GM23338 (cell line): ENCODE measurements at places on chromosomes 3 and 15. TPM values are rescaled to one million over a fixed set of nuclear protein-coding genes. Genes with fewer than 3 reads are reported as not detected.
A peak's percentile ranks its signal among the peaks of the same experiment; 100 is the strongest.

DNA sequence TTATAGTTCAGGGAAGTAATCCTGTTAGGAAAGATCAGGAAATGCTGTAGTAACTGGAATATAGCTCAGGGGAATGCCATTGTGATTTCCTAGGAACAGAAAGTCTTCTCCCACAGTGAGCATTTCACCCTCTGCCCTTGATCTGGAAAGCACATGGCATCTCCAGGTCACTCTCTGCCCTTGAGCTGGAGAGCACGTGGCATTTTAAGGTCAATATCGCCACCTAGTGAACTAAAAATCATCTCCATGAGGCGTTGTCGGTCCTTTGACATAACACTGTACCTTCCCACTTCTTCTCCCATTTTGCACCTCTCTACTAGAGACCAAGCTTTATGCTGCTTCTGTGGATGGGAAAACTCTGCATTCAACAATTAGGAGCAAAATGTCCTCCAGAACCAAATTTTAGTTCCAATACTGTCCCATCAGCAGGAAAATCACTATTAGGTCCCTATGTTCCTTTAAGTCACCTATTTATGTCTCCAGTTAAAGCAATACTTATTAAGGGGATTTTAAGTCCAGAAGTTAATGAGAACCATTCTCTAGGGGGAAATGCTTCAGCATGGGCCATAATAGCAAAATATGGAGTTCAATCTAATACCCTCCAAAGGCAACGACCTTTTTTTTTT is 54.7 kb upstream of the GK5 start:
- DNase-seq: peak; percentile 86
- no peaks in the 10 kb centered on the region for H3K36me3 ChIP-seq

GRCh38 chr15:67863442-67863987 is 23.7 kb upstream of the RNU6-1 start:
- peak; percentile 90 for DNase-seq
- H3K36me3 ChIP-seq: no peaks in the 10 kb centered on the region
- H3K27me3 ChIP-seq: peaks cover 2% of the 10 kb centered on the region; the same call in 1 of the 2 replicates
- no peak overlapping the region for H3K27ac ChIP-seq
- H3K4me3 ChIP-seq: peak overlapping the region; percentile 59

DNA sequence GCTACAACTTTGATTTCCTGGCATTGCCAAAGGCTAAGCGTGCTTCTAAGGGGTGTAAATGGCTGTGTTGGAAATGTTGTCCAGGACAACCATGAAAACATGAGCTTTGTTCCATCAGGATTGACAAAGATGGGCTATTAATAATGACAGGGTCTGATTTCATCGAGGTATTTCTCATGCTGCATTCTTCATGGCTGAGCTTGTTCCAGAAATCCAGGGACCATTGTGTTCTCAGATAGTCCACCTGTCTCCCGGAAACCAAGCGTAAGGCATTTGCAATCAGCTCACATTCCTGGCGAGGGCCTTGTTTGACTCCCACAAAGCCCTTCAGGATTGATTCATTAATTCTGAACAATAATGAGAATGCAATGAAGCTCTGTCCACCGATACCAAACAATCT is 111.3 kb downstream of the CD47 start:
- no peak for DNase-seq
- H3K27me3 ChIP-seq: no peaks in the 10 kb centered on the region
- no peaks in the 10 kb centered on the region; the same call in 1 of the 2 replicates for H3K4me1 ChIP-seq
- no peak overlapping the region for H3K27ac ChIP-seq
- H3K4me3 ChIP-seq: no peak overlapping the region
- no peaks in the 10 kb centered on the region for H3K36me3 ChIP-seq

DNA sequence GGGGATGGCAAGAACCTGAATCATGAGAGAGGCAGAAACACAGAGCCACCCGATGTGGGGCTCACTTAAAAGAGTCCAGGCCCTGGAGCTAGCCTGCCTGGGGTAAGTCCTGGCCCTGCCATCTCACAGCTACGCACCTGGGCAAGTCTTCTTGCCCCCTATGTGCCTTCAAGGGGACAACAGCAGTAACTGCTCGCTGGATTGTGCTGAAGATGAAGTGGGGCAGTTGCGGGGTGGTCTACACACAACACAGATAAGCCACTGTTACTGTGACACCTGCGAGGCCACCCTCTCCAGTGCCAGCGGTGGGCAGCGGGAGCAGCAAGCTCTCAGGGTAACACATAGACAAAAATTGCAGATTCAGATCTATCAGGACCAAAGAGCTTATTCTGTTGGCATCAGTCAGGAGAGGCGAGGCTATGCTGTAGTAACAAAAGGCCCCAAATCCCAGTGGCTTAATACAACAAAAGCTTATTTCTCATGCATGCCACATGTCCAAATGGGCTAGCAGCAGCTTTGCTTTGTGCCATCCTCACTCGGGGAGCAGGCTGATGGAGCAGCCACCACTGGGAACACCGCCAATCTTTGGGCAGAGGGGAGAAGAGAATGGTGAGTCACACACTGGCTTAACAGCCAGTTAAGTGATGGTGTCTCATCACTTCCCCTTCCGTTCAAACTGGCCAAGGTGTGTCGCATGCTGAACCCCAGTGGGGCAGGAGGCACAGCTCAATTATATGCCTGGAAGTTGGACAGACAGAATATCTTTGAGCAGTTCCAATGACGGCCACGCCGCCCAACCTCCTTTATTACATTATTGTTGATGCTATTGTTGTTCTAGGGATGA is 78.3 kb downstream of the WNT7A start:
- H3K4me3 ChIP-seq: no peak overlapping the region
- no peaks in the 10 kb centered on the region for H3K36me3 ChIP-seq
- 0 out of 2 replicates have a peak, but pooled peaks cover 4% of the 10 kb centered on the region for H3K4me1 ChIP-seq
- H3K27ac ChIP-seq: no peak overlapping the region

DNA sequence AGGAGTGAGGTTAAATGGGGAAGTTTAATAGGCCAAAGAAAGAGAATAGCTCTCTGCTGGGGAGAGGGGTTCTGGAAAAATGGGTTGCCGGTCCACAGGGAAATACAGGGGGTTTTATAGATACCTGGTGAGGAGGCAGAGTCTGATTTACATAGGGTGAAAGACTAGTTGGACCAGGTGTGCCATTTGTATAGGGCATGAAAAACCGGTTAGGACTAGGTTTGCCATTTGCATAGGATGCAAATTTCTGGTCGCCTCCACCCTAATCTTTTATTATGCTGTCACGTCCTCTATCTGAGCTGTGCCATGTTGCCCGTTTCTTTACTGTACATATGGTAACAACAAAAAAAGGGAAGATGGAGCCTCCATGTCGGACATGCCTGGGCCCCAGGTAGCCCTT is 960.1 kb downstream of the FHIT start:
- no peak overlapping the region for H3K27ac ChIP-seq
- peaks cover 3% of the 10 kb centered on the region; the same call in 1 of the 2 replicates for H3K4me1 ChIP-seq
- no peaks in the 10 kb centered on the region for H3K36me3 ChIP-seq
- DNase-seq: no peak

GRCh38 chr3:13711911-13712650 is 163.2 kb downstream of the FBLN2 start:
- no peak overlapping the region for H3K4me3 ChIP-seq
- H3K36me3 ChIP-seq: no peaks in the 10 kb centered on the region

DNA sequence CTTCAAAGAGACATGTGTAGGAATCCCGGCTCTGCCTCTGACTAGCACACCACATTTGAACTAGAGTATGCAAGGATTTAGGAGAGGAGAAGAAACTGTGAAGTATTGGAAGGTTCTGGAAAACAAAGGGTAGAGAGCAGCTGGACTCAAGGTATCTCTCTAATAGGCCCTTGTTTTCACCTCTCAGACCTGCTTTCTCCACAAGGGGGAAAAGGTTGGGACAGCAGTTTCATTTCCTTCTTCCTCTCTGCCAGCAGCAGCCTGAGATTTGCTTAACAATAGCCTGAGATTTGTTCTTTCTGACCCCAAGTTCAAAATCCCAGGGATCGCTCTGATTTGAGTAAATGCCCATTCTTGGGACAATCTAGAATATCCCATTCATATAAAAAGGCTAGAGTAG is 430.6 kb upstream of the MCTP2 start:
- H3K4me3 ChIP-seq: no peak overlapping the region
- peaks cover 5% of the 10 kb centered on the region; the same call in 1 of the 2 replicates for H3K4me1 ChIP-seq
- H3K27me3 ChIP-seq: no peaks in the 10 kb centered on the region
- no peak overlapping the region for H3K27ac ChIP-seq
- DNase-seq: peak; percentile 46
- H3K36me3 ChIP-seq: no peaks in the 10 kb centered on the region

- H3K27ac ChIP-seq: no peak overlapping the region
- H3K36me3 ChIP-seq: no peaks in the 10 kb centered on the region
- no peak overlapping the region for H3K4me3 ChIP-seq
- DNase-seq: no peak
- peaks cover 55% of the 10 kb centered on the region for H3K27me3 ChIP-seq
- H3K4me1 ChIP-seq: peaks cover 17% of the 10 kb centered on the region
Measured at GRCh38 chr3:172444821-172445220, 3.4 kb downstream of the GHSR start.

- peak within 1 kb of the TSS; percentile 65 for H3K4me3 ChIP-seq
- H3K27ac ChIP-seq: no peak within 1 kb of the TSS
- peaks cover 28% of the 10 kb centered on the region for H3K4me1 ChIP-seq
Measured at GRCh38 chr15:23647421-23648370, at the start of gene MAGEL2. TSS of gene MAGEL2 (minus strand) at chr15:23647867. CDS start at chr15:23647742, 125 bp downstream.

- peaks cover 21% of the 10 kb centered on the region for H3K4me1 ChIP-seq
- H3K27me3 ChIP-seq: peaks cover 10% of the 10 kb centered on the region
- peak; percentile 85 for DNase-seq
- peak overlapping the region; percentile 70 for H3K4me3 ChIP-seq
- 0 out of 2 replicates have a peak overlapping the region, but pooled peaks have one; percentile 56 for H3K27ac ChIP-seq
- peaks cover 21% of the 10 kb centered on the region for H3K36me3 ChIP-seq
Measured at GRCh38 chr3:185825639-185826481, 1.0 kb upstream of the IGF2BP2 start.

DNA sequence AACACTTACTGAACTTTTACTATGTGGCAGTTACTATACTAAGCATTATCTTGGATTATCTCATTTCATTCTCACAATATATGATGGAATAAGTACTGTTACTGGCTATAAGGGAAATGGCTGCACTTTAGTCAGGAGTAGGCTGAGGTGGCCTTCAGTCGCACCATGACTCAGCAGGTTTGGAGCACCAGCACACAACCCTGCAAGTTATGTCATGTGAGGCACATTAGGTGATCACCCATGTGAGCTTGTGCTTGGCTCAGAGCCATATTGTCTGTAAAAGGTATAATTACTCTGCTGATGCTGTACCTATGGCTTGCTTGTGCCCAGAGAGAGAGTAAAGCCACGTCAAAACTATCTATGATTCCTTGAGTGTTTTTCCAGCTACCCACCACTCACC is 54.1 kb upstream of the TIPARP start:
- H3K27ac ChIP-seq: no peak overlapping the region
- no peaks in the 10 kb centered on the region for H3K4me1 ChIP-seq

DNA sequence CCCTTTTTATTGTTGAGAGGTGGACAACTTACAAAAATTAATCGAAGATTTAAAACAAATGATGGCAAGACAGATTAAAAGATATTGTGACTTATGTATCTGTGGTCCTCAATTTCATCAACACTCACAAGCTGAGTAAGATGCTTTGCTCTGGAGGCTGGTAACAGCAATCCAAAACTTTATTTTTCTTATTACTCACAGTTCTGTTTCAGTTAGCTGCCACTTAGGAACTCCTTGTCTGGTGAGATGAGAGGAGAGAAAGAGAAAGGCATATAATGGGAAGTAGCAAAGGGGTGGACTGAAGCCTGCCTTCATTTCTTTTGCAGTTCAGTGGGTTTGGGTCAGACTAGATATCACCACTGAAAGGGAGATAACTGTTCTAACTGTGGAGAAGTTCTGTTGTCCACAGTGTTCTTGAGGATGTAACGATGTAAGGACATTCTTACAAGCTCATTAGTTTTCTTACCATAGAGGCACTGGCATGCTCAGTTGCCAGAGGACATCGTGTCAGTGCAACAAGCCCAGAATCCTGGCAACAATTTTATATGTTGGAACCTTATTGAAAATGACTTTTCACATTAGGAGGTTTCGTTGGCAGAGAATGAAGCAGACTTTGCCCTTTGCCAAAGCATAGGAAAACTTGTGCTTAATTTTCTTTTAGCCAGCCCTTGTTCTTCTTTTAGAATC is 93.6 kb downstream of the PLCL2 start:
- H3K36me3 ChIP-seq: no peaks in the 10 kb centered on the region; the same call in 1 of the 2 replicates
- H3K4me3 ChIP-seq: no peak overlapping the region
- H3K27me3 ChIP-seq: no peaks in the 10 kb centered on the region

GRCh38 chr3:174529298-174529697 is 329.8 kb upstream of the NAALADL2 start:
- H3K27me3 ChIP-seq: no peaks in the 10 kb centered on the region
- H3K27ac ChIP-seq: no peak overlapping the region
- no peaks in the 10 kb centered on the region for H3K36me3 ChIP-seq
- H3K4me1 ChIP-seq: peaks cover 5% of the 10 kb centered on the region

GRCh38 chr15:46091860-46092450 is 457.1 kb downstream of the SQOR start:
- DNase-seq: peak; percentile 87
- no peak overlapping the region for H3K4me3 ChIP-seq
- H3K36me3 ChIP-seq: no peaks in the 10 kb centered on the region
- H3K4me1 ChIP-seq: no peaks in the 10 kb centered on the region

DNA sequence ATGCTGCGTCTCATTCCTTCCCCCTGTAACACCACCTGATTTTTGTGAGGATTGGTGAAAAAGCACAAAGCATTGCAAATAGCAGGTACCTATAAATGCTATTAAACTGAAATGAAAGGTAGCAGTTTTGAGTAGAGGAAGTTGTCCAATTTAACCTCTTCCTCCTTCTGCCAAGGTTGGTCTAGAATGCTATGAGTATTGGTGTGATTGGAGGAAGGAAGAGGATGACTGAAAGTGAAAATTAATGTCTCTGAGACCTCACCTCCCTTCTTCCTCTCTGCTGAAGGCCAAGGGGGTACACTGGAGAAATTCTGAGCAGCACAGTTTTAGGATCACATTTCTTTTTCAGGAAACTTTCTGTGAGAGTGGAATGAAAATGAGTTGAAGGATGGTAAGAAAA is 94.4 kb downstream of the DTWD1 start:
- DNase-seq: no peak
- no peaks in the 10 kb centered on the region for H3K4me1 ChIP-seq
- H3K36me3 ChIP-seq: no peaks in the 10 kb centered on the region
- peaks cover 7% of the 10 kb centered on the region; the same call in 1 of the 2 replicates for H3K27me3 ChIP-seq
- no peak overlapping the region for H3K4me3 ChIP-seq

DNA sequence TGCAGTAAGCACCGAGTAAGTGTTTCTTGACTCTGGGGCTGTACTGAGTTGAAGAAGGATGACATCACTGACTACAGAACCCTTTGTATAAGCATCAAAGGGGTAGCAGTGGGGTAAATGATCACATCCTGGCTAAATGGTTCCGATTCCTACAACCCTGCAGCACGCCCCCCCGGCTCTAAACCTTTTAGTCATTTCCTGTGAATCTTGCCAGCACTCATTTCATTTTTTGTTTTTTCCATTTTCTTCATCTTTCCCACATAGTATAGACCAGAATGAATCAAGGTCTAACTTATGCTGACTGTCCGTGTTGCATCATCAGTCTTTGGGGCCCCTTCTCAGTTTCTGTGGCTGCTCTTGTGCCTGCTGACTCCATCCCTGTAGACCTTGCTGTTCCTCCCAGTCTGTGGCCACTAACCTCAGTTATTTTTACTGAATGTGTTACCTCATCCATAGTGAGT is 383.1 kb upstream of the TPRG1 start:
- no peak overlapping the region for H3K4me3 ChIP-seq
- H3K4me1 ChIP-seq: no peaks in the 10 kb centered on the region
- no peaks in the 10 kb centered on the region for H3K36me3 ChIP-seq
- H3K27ac ChIP-seq: 0 out of 2 replicates have a peak overlapping the region, but pooled peaks have one; percentile 57

Gene FSD2
- polyA plus RNA-seq: 0.18 and 0.37 TPM in 2 replicates

Gene CCR8
- 0.23 and 0.55 TPM in 2 replicates for polyA plus RNA-seq

Gene C3orf20
- polyA plus RNA-seq: not detected in 2 replicates

Gene PPCDC
- polyA plus RNA-seq: 17.8 and 22.1 TPM in 2 replicates

Gene SLC28A2
- polyA plus RNA-seq: 0.14 and 0.18 TPM in 2 replicates

Gene TMCO5A
- not detected in 2 replicates for polyA plus RNA-seq

Gene BFSP2
- polyA plus RNA-seq: not detected in 2 replicates
